ENCODE measurements at places on chromosomes 12 and 14.
A peak's percentile ranks its signal among the peaks of the same experiment; 100 is the strongest.

DNA sequence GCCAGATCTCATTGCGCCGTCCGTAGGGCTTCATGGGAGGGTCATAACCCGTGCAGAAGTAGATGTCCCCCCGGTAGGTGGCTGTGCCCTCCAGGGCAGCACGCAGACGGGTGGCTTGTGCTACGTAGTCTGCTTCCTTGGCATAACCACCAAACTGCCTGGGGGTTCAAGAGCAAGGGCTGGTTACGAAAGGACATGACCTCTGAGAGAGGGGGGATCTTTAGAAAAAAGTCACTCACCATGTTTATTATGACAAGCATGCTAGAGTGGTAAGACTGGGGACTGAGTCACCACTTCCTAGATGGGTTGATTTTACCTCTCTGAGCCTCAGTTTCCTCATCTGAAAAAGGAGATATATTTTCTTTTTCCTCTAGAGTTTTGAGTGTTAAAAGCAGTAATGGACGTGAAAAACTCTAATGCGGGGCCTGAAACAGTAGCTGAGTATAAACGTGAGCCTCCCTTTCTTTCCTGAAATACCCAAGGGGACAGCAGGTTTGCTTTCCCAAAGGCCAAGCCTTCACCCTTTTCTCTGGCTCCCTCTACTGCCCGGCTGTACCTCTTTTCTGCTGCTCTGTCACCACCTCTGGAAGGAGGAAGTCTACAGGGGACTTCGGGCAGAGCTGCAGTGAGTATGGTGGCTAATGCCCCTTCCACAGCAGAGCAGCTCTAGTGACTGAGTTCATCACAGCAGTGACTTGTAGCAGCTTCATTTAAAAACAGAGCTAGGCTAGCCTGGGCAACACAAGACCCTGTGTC is 23.5 kb upstream of the GPRC5D start:
- no peak for DNase-seq

DNA sequence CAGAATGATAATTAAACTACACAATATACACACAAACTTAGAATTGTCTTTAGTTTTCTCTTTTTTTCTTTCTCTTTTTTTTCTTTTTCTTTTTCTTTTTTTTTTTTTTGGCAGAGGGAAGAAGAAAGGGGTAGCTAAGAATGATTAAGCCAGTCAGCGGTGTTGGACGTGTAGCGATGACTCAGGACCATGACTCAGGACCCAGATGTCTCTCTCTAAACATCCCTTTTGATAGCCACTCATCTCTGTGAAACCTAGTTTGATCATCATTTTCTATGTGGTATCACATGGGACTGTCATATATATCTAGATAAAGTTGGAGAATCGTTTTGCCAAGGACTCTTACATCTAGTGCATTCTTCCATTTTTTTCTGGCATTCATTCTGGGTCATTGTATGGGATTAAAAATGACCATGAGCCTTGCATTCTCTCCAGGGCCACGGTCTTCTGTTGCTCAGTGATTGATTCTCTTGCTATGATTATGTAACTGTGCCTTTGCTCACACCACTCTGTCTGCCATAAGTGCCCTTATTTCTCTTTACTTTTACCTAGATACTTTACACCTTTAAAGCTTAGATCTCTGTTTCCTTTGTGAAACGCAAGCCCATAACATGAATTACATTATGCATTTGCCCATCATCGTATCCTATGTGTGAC is 26.6 kb upstream of the NRXN3 start:
- DNase-seq: no peak

DNA sequence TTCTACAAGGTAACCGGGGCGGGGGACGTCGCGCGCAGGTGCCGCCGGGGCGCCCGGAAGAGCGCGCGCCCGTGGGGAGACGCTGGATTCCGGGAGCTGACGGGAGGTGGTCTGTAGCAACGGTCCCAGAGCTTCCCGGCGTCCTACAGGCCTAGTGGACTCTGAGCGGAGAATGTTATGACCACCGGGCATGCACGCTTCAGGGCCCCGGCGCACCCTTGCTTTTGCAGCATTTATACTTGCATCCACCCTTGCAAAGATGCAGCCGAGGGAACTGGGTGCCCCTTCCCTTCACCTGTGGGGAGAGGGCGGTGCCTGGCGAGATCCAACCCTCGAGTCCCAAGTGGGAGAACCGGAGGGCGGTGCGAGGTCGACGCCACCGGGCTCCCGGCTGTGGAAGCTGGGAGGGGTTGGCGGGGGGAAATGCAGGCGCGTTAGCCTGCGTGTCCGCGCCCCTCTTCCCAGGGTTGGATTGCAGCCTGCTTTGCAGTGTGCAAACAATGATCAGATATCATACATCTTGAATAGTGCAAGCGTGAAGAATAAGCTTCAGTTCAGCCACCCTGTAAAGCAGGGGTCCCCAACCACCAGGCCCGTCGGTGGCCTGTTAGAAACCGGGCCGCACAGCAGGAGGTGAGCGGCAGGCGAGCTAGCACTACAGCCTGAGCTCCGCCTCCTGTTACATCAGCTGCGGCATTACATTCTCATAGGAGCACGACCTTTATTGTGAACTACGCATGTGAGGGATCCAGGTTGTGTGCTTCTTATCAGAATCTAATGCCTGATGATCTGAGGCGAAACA is 576 bp downstream of the ERP29 start:
- peak; percentile 48 for DNase-seq

DNA sequence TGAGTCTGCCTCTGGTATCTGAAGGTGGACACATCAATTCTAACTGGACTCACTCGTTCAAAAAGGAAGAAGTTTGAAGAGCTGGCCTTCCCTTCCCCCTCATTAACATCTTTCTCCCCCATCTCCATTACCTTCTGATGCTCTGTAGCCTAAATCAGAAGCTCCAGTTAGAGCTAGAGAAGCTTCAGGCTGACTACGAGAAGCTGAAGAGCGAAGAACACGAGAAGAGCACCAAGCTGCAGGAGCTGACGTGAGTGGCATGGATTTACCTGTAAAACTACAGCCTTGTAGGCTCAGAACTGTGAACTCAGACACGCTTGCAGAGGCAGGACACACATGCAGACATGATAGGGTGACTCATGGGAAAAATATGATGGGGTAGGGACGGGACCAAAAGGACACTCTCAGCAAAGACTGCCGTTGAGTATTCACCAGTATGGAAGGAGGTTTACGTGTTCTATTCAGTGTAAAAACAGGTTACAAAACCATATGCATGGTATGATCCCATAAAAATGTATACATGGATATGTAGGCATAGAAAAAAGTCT is 14.3 kb upstream of the PIP4K2C start:
- DNase-seq: no peak

GRCh38 chr12:21912318-21912717 is 28.9 kb downstream of the ABCC9 start:
- no peak for DNase-seq

DNA sequence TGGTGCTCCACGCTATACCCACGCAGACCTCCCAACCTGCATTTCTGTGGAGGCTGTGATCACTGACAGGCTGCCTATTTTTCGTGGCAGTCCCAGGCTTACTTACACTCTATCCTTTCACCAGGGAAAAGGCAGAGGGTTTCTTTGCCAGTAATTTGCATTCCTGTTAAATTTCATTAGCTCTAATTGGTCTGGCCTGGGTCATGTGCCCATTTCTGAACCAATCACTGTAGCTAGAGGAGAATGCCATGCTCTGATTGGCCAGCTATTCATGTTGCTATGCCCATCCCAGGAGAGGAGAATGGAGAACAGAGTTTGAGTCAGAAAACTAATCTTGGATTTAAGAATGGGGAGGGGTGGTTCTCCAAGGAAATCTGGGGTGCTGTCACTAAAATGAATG is 43.2 kb upstream of the TUNAR start:
- DNase-seq: no peak

DNA sequence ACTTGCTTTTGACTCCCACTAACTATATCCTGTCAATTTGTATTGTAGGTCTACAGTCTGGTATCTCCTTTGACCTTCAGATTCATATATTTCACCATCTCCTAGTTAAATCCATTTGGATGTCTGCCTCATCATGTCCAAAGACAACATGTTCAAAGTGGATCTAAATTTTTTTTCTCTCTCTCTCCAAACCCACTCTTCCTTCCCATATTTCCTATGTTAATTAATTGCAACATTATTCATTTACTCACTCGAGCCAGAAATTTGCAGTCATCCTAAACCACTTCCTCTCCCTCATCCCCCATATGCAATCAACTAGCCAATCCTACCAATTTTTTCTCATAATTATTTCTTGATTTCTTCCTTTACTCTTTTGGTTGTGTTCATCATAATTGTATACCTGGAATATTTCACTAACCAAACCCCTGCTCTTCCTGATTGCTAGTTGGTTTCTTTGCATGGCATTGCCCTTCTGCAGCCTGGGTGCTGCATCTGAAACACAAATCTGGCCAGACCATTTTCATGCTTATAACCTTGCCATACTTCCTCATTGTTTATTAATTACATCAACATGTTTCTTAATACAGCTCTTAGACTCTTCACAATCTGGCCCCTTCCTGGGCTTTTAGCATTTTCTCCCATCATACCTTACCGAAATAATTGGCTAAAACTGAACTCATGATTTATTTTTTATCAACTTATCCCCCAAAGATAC is 442.2 kb downstream of the ADAMTS20 start:
- no peak for DNase-seq

- no peak for DNase-seq
Observed at GRCh38 chr12:11877869-11878780, 192.6 kb upstream of the BCL2L14 start.

DNA sequence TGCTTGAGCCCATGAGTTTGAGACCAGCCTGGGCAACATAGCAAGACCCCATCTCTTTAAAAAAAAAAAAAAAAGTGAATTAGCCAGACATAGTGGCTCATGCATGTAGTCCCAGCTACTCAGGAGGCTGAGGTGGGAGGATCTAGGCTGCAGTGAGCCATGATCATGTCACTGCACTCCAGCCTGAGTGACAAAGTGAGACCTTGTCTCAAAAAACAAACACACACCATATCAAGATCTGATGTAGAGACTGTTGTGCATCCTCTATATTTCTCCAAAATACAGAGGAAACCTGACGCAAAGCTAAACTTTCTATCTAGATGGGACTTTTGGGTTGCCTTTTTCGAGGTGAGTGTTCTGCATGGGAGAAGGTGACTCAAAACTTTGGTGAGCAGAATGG is 77.4 kb upstream of the SLC8A3 start:
- DNase-seq: no peak

DNA sequence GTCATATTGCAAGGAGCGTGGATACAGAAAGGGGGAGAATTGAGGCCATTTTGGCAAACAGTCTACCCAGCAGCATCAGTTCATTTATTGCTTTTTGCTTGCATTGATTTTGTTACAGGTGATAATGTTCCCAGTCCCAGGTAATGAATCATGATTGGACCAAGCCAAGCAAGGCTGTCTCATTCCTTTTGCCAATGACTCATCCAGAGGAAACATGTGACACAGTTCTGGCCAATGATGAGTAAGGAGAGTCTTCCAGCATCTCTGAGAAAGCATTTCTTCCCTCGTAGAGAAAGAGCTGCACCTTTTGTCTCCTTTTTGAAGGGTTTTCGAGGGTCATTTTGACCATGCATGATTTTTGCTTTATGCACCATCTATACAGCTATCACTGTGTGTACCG is 68.2 kb downstream of the SLC15A4 start:
- no peak for DNase-seq

DNA sequence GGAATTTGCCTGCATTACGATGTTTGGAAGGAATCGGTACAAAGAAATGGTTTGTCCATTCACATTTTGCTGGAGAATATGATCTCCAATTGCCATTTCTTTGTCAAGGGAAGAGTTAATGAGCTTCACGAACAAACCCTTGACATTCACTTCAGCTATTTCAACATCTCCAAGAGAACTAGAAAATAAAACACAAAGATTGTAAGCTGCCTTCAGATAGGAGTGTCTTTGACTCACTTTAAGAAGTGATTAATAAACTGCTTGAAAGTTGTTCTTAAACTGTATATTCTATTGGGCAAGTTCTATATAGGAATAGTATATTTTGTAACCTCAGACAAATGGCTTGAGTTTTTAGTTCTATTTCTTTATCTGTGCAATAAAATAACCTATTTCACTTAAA is 26.3 kb downstream of the LMNTD1 start:
- no peak for DNase-seq

DNA sequence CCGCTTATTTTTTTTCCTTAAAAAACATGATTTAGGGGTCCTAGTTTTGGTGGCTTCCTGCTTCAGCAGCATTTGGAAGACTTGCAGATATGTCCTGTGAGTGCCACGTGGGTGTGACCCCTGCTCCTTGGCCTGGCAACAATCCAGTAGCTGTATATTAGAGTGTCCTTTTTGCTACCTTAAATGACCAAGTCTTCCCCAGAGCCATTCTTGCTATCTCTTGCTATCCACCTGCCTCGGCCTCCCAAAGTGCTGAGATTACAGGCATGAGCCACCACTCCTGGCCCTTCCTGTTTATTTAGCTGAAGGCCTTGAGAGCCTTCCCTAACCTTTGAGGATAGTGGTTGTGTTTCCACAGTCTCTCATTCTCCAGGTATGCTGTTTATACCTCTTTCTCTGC is 17.0 kb downstream of the TPCN1 start:
- DNase-seq: no peak

- no peak for DNase-seq
Observed at GRCh38 chr12:129827866-129828384, 75.9 kb downstream of the TMEM132D start.

DNA sequence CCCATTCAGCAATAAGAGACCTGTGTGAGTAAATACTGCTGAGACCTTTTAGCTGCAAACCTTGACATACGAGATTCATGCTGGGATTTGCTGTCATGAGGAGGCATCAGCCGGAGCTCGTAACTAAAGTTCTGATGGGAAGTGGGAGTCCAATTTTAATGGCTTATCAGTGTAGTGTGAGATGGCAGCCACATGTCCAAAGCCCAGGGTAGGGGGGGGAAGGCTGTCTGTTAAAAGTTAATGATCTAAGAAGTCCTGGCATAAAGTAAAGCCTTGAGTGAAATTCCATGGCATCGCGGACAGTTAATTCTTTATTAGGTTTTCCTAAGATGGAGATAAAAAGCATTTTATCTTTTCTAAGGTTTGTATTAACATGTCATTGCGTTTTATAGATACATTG is 240.0 kb downstream of the AACS start:
- DNase-seq: no peak

GRCh38 chr14:83342590-83342989 is 1808.9 kb upstream of the SEL1L start:
- no peak for DNase-seq

DNA sequence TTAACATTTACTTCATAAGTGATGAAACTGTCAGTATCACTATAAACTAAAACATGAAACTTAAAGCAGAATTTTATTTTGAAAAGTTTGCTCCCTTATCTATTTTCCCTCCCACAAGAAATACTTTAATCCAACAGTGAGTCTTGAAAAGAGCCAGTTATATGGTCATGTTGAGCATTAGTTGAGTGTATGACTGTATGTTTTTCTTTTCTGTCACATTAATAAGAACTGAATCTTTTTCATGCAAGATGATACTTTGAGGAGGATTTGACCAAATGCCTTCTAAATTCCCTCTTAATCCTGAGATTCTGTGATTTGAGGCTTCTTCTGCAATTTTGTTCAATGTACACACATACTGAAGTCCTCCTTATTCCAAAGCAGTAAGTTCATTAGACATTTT is 33.7 kb upstream of the YARS2 start:
- no peak for DNase-seq

GRCh38 chr14:84882830-84883229 is 647.1 kb upstream of the FLRT2 start:
- no peak for DNase-seq

- DNase-seq: no peak
Observed at GRCh38 chr12:104319028-104319427, 15.5 kb downstream of the EID3 start.

GRCh38 chr12:105756961-105757360 is 381.8 kb downstream of the NUAK1 start:
- DNase-seq: no peak
